ENCODE measurements at places on chromosomes 3 and 15.

GRCh38 chr3:190497811-190498210, 16.1 kb upstream of the IL1RAP start:
- DNase-seq = no peak

DNA sequence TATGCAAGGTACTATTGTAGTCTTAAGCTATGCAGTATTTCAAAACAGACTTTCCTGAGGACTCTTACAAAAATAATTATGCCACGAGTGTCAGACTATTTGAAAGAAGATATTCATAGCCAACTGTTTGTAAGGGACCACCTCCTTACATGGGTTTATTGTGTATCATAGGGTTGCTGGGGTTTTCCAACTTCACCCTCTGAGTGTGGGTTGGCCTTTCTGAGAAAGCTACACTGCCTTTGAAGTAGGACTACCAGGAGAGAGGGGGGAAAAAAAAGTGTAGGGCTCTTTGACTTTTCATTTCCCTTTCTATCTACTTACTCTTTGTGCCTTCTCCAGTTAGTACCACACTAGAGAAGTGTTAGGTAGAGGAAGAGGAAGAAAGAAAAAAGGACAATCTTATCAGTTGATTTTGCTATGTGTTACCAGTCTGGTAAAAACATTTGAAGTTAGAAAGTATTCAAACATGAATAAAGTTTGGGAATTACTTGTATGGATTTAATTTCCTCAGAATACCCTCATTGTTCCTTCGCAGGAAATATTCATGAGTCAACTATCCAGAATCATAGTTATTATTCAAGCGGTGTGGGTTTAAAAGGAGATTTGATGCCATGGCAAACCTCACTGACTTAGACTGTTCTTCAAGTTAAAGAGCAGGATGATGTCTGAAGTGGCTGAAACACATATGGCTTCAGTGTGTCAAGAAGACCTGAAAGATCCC, 329.3 kb upstream of the THBS1 start:
- DNase-seq = no peak

DNA sequence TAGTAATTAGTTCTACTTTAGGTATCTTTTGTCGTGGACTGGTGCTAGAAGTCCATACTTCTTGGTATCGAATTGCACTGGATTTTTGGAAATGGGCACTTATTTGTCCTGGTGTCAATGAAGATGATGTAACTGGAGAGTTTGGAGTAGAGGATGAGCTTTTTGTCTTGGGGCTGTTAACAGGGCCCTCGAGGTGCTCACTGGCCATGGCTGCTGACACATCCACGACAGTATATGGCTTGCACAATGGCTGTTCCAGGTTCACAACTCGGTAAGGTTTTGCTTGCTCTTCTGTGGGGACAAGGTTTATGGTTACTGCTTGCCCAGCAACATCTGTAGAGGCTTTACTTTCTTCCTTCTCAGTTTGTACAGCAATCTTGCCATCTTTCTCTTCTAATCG, 109.4 kb upstream of the TSPAN3 start:
- no peak for DNase-seq

GRCh38 chr3:53830944-53831343, 15.3 kb downstream of the CHDH start:
- no peak for DNase-seq

DNA sequence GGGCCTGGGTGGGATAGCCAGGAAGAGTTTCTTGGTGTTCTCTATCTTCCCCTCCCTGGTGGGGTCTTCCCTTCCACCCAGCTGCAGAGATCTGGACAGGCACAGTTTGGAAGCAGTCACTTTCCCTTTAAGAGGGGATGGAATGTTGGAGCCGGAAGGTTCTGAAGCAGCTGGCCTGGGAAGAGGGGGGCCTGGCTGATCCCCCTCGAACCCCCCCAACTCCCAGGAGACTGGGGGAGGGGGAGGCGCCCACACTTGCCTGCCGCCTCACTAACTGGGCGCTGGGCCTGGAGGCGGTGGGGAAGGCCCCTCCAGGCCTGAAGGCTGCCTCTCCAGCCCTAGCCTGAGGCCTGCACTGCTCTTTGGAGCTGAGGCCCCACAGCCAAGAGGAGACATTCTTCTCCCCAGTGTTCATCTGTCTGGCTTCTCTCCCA, 1.4 kb downstream of the DVL3 start:
- DNase-seq = no peak

GRCh38 chr3:54633444-54634121, 294.3 kb downstream of the LRTM1 start:
- DNase-seq = no peak

GRCh38 chr3:16801223-16801622, 83.5 kb upstream of the PLCL2 start:
- DNase-seq = no peak

DNA sequence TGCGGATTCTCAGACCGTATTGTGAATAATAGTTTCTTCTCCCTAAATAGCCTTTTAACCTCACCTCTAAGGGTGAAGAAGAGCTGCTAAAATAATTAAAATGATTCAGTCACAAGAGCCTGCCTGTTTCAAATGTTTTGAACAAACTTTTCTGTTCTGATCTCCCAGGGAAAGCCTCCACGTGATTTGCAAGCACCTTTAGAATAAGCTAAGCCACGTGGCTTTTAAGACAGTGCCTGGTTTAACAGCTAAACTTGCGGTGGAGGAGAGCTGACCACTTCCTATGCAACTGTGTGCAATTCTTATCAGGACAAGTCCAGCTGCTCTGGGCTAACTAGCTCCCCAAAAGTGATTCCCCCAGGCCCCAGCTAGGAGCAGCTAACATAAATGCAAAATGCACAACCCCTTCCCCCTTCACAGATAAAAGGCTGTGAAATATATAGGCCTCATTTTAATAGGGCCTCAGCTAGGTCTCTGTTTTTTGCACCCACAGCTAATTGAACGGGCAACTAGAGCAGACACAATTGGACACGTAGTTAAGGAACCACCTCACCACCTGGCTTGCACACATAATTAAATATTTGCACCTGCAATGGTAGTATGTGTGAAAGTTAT, 401.2 kb upstream of the NR2F2 start:
- no peak for DNase-seq

DNA sequence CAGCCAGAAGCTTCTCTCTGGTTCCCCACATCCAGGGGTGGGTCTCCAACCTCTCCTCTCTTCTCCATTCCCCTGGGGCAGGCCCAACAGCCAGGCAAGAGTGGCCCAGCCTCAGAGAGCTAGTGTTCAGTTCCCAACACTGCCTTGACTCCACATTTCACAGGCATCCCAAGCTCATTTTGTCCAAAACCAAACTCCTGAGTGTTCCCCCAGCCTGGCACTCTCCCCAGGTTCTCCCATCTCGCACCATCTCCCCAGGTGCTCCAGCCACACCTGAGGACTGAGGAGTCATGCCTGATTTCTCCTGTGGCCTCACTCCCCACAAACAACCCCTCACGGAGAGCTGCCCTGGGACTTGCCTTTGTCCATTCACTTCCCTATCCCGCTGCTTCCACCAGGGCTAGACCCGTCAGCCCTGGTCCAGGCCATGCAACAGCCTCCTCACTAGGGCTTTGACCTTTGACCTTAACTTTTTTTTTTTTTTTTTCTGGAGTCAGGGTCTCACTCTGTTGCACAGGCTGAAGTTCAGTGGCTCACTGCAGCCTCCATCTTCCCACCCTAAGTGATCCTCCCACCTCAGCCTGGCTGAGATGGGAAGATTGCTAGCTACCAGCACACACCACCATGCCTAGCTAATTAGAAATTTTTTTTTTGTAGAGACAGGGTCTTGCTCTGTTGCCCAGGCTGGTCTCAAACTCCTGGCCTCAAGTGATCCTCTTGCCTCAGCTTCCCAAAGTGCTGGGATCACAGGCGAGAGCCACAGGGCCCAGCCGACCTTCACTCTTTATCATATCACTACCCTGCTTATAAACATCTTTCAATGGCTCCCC, 3.9 kb upstream of the CSK start:
- no peak for DNase-seq
